ENCODE measurements at places on chromosomes 2 and 18.

- DNase-seq: no peak
Measured at GRCh38 chr2:100383954-100384353, 33.5 kb downstream of the CHST10 start.

GRCh38 chr18:27520401-27520800, 335.3 kb upstream of the CHST9 start:
- no peak for DNase-seq

DNA sequence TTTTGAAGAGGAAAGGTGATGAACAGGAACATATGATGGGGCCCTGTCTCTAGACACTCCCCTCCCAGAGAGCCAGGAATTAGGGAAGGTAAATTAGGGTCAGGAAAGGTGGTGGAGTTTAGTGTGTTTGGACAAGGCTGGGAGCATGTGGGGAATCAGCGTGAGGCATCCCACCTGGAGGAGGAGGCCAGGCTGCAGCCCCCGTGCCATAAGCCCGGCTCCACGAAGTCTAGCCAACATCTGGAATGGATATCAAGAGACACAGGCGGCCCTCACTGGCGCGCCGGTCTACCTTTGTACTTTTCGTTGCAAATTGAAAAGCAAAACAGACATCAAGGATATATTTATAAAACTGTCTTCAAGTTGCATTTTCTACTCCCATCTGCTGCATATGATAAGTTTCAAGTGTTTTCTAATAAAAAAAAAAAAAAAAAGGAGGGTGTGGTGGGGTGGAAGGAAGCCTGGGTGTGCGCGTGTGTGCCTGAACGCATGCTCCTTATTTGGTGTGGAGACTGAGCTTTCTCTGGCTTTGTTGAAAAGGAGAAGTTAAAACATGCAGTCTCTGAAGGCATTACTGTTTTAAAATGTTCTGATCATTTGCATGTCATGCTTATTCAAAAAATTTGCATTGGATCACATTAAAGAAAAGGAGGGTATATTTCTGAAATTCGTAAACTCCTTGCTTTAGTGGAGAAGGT, 546.7 kb upstream of the ID2 start:
- no peak for DNase-seq

DNA sequence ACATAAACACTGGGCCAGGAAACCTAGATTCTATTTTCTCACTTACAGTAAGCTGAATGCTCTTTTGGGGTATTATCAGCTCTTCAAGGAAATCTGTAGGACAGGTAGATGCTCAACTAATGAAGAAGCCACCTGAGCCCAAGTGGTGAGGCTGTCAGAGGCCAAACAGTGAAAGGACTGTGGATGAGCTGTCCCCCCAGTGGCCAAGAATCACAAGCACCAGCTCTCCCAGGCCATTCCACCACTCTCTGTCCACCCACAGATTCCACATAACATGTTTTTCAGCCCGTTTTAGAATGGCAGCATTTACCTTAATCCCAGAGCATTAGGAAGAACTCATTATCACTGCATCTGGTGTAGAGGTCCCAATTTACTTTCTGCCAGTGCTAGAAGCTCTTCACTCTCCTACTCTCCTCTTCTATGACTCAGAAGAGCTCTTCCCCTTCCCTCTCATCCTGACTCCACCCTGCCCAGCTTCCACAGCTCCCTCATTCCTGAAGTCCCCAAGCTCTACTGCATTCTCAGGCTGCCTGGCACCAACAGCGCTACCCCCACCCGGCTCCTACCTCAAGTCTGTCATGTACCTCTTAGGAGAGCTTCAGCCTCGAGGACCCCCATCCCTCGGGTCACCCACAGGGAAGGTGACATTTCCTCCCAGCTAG, 43.8 kb upstream of the GORASP2 start:
- no peak for DNase-seq

DNA sequence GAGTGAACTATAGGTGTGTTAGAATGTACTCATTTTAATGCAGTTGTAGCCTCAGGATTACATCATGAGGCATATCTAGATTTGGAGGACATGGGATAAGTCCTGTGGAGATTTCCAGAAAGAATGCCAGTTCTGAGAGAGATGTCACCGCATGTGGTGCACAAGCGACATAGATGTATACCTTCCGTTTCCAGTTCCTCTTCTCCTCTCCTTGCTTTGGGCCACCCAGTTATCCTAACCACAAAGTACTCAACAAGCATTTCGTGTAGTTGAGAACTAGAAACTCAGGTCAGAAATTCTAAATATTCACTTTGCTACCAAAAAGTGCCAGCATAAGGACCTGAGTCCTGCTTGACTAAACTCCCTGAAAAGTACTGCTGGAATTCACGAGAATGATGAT, 66.5 kb downstream of the KCTD18 start:
- DNase-seq: no peak

- DNase-seq: no peak
Measured at GRCh38 chr2:231554748-231555545, 24.7 kb upstream of the NMUR1 start.

- DNase-seq: no peak
Measured at GRCh38 chr18:53503914-53504441, 720.5 kb downstream of the MBD2 start.

All from G401 (cell line).